ENCODE measurements at places on chromosomes 2 and 18.
A peak's percentile ranks its signal among the peaks of the same experiment; 100 is the strongest.

- no peak for DNase-seq
These were observed 1091.7 kb downstream of the TDRD15 start for GRCh38 chr2:22215517-22215916.

- DNase-seq, result peak; percentile 17
These were observed 1.1 kb downstream of the NPC1 start for GRCh38 chr18:23585007-23585871.

- no peak for DNase-seq
These were observed 63.9 kb downstream of the PRKRA start for GRCh38 chr2:178386986-178387597.

- DNase-seq, result no peak
These were observed 107.5 kb upstream of the SPATS2L start for GRCh38 chr2:200199005-200199404.

DNA sequence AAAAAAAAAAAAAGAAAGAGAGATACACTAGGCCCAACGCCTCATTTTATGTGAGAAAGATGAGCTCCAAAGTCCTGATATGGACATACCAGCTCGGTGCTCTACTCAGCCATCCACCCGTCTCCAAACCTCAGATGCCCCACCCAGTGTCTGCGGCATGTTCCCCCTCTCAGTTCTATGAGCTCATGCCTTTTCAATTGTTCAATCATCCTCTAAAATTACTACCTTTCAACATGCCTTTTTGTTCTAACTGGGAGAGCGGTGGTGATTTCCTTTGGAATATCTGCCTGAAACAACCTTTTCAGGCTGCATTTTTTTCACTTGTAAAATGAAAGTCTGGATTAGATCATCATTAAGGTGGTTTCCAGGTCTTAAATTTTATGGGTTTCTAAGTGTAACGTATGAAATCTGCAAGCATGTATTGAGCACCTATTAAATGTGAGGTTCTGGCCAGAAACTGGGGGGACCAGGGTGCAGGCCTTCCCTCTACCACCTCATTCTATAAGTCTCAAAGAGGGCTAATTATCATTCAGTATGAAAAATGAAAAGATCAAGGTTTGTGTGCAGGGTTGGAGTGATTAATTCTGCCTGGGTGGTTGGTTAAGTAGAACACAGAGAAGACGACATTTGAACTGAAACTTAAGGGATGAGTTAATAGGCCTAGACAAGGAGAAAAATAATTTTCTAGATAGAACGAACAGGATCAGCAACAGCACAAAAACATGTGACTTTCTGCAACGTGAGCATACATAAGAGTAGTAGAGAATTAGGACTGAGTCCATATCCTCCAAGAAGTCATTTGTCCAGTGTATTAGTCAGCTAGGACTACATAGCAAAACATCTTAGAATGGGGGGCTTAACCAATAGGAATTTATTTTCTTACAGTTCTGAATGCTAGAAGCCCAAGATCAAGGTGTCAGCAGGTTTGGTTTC lies 87.4 kb upstream of the GLS start:
- no peak for DNase-seq

DNA sequence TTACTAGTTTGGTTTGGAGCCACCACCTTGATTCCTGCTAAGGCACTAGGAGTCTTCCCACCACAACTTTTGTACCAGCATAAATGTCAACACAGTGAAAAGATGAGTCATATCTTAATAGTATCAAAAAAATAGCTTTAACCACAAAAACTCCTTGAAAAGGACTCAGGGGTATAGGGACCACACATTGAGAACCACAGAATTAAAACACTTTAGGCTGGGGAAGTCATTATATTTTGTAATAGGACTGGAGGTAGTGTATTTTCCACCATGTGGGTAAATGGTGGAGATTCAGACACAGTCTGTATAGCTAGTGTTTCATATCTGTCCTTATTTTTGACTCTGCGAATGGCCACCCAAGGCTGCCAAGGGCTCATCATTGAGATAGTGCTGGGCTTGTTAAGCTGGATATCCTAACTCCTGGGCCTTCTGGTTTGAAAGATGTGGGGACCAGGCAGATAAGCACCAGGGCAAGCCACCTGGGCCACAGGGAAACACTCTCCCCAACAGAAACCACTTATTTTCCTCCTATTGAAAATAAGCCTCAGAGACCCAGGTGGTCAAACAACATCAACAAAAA lies 19.1 kb upstream of the FHL2 start:
- no peak for DNase-seq

DNA sequence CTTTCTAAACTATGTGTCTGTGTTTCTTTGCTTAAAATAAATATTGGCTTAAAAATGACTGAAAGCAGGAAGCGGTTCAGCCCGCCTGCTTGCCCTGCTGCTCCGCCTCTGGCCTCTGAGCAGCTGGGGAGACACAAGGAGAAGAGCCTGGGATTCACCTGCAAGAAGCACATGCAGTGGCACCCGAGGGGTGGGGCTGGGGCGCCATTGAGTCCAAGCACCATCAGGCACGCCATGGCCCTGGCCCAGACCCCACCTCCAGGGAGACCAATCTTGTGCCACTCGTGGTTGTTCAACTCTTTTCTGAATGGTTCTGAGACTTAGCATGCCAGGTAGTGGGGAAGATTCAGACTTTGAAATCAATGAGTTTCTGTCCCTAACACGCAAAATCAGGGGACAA lies 495.5 kb upstream of the MYT1L start:
- no peak for DNase-seq

- no peak for DNase-seq
These were observed 3.4 kb upstream of the ATP9B start for GRCh38 chr18:79065802-79066201.

- DNase-seq, result peak; percentile 34
These were observed 286.2 kb upstream of the TRIB2 start for GRCh38 chr2:12430407-12431133.

GRCh38 chr18:11308499-11308898 lies 159.1 kb upstream of the PIEZO2 start:
- DNase-seq, result no peak

DNA sequence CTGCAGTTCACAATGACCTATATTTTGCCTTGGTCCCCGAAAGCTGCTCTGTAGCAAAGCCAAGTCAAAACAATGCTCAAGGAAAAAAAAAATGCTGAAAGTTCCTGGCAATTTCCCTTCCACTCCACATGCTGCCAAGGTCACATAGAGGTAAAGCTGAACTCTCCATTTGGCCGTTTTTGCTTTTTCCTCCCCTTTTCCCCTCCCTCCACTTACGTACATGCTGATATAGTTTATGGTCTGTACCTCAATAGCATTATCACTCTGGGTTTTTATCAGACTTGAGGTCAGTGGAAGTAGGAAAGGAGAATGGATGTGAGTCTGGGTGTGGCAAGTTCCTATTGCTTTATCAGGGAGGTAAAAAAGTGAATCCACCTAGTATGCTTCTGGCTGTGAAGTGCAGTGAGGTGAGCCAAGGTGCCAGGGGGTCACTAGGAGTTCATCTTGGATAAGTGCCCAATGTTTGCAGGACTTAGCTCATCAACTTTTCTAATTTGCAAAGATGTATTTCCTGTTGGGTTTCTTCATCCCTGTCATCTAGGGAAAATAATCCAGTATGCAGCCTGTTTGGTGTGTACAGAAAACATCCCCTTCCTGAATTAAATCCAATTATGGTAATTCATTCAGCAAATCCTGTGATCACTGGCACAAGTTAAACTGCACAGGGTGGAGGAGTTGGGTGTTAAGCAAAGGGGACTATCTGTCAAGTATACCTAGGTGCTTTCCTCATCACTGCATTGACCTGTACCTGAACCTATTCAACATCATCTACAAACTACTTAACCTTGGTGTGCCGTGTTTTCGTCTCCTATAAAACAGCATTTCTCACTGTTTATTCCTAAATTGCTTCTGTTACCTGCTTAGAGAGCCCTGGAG lies 124.3 kb upstream of the CYP26B1 start:
- DNase-seq, result no peak

Measured in activated CD4-positive, alpha-beta T cell treated with anti-CD3 and anti-CD28 coated beads, Interleukin-2, amount 50 U/mL, for 48 hours (primary cell).